Fibroblast of pulmonary artery (primary cell): ENCODE measurements at places on chromosomes 11 and 22.

DNA sequence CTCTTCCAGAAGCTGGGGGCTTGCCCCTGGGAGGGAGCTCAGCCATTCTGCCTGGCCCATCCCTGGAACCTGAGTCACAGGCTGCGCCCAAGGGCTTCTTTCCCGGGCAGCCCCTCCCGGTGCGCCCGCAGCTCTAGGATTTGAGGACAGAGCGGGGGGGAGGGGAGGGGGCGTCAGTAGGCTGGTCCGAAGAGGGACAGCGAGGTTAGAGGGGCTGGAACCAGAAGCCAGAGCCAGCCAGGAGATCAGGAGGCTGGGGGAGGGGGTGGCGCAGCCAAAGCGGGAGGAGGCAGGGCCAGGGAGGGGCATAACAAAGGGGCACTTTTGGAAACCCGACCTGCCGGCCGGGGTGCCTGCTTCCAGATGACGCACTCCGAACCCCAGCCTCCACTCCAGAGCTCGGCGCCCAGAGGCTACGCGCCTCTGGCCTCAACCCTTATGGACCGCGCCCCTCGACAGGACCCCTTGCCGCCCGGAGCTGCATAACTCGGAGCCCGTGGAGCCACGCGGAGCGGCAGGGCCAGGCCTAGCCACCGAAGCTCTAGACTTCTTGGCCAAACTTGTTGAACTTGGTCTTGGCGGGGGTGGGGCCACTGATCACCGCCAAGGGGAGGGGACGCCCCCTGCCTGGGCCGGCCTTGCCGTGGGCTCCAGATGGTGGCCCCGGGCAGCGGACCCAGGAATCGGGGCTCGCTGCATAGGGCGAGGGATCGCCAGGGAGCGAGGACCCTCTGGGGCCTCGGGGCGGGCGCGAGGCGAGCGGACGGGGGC, 744 bp downstream of the PACSIN3 start:
- DNase-seq = peak; percentile 20

GRCh38 chr11:131792243-131792642, 421.8 kb downstream of the NTM start:
- no peak for DNase-seq

DNA sequence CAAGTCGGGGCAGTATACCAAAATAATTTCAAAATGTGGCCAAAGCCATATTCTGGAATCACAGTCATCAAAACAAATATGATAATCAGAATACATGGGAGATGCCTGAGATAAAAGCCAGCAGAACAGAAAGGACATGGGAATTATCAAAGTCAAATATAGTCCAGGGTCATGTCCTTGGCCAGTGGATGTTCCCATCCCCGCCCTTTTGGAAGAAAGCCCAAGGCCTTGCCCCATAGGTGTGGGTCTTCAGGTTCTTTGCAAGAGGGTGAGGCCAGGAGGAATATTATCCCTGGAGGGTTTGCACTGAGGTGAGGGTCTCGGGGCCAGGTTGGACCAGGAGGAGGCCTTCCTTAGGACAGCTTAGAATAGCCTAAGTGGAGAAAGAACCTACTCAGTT, 53.6 kb upstream of the CSNK2A3 start:
- no peak for DNase-seq

DNA sequence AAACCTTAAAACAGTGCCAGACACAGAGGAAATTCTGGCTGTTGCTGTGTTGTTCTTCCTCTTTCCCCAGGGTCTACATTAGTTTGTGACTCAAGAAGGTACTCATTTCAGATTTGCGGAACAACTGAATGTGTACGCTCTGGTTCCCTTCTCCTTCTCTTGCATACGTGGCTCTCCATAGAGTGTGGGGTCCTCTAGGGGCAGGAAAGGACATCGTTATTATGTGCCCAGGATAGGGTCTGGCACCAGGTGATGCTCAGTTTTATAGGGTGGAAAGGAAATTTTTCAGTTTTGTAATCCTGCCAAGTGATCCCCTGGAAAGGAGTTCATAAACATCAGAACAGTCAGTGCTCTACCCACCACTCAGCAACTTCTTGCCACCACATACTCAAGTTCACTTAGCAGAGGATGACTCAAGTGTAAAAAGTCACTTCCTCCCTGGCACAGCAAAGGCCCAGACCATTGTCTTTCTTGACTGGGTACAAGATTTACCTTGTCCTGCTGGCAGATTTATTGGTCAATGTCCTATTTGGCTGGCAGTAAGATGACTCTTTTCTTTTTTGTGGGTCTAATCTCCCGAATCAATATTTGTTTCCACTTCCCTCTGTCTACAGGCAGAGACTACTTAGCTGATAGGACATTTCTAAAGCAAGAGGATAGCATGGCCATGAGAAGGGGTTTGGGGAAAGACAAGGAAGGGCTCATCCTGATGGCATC, 246.0 kb upstream of the TENM4 start:
- DNase-seq = no peak

- peak; percentile 43 for DNase-seq
Measured at GRCh38 chr11:126793596-126793995, 207.0 kb downstream of the KIRREL3 start.

GRCh38 chr11:121221496-121222200, 70.9 kb upstream of the SC5D start:
- no peak for DNase-seq

GRCh38 chr11:18727479-18728236, 1.7 kb upstream of the IGSF22 start:
- peak; percentile 36 for DNase-seq
